COR-L47 (cell line): ENCODE measurements at places on chromosomes 3 and 15.

DNA sequence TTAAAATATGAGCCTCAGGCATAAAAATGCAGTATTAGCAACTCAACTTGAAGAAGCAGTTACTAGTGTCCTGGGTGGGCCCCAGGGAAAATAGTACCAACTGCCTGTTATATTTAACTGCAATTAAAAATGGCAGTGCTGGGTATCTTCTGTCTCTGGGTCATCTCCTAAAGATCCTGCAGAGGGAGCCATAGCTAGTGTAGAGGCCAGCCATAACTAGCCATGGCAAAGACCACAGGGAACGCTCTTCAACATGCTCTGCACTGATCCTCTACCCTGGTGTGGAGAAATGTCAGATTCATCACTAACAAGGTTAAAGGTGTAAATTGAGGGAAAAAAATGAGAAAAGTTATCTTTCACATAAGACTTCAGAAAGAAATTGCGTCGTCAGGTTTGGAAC lies 181.3 kb downstream of the SNRPN start:
- no peak for DNase-seq

DNA sequence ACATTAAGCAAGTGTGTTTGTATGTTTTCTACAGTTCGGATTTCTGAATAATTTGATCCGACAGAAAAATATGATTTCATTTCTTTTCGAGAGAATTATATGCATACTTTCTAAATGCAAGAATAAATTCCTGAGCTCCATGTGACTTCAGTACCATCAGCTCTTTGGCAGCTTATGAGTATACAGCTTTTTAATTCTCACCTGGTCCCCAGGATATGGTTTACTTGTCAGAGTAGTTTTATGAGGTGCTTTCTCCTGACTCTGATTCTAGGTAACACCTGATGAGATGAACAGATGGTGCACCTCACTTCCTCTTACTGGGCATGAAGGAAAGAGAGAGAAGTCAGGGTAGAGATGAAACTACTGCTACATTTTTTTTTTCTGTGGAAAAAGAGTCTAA lies 3.1 kb downstream of the HGD start:
- DNase-seq = no peak

- no peak for DNase-seq
Observed at GRCh38 chr3:107411056-107411455, 33.8 kb downstream of the CCDC54 start.

DNA sequence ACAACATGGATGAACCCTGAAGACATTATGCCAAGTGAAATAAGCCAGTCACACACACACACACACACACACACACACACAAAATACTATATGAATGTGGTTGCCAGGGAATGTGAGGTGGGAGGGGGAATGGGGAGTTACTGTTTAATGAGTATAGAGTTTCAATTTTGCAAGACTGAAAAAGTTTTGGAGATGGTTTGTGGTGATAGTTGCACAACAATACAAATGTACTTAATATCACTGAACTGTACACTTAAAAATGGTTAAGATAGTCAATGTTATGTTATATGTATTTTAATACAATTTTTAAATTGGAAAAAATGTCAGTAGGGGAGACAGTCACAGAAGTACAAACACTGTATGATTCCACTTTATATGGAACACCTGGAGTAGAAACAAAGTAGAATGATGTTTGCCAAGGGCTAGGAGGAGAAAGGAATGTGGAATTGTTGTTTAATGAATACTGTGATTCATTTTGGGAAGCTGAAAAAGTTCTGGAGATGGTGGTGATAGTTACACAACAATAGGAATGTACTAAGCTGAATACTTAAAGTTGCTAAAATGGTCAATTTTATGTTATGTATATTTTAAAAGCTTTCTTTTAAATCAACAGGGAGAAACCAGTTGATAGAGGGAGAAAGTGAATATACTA lies 76.6 kb downstream of the RPL39L start:
- DNase-seq = no peak

DNA sequence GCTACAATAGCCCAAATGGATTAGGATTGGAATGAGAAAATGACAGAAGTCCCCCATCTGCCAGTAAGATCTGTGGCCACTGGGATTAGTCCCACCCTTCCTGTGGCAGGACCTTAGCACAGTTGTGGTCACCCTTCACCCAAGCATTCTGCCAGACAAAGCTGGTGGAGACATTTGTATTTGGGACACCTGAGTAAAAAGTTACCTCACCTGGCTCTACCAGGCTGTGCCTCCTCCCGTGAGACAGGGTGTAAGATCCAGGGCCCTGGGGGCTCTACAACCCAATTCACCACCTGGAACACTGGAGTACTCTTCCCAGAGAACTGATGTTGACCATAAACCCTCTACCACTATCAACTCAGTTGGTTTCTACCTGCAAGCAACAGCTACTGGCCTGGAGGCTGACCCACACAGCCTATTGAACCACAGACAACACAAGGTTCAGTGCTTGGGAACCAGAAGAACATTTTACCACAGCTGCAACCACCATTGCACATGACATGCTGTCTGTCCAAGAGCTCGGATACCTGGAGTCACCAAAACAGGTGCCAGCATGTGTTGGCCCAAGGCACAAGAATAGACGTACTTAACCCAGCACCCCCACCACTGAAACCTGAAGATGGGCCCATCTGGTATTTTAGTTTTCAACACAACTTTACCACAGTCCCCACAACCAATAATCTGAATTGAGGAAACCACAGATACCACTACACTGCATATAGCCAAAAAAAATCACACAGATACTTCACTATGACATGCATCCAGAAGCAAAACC lies 1686.7 kb downstream of the SI start:
- DNase-seq = no peak

GRCh38 chr3:49803465-49804140 lies 542 bp downstream of the INKA1 start:
- no peak for DNase-seq

DNA sequence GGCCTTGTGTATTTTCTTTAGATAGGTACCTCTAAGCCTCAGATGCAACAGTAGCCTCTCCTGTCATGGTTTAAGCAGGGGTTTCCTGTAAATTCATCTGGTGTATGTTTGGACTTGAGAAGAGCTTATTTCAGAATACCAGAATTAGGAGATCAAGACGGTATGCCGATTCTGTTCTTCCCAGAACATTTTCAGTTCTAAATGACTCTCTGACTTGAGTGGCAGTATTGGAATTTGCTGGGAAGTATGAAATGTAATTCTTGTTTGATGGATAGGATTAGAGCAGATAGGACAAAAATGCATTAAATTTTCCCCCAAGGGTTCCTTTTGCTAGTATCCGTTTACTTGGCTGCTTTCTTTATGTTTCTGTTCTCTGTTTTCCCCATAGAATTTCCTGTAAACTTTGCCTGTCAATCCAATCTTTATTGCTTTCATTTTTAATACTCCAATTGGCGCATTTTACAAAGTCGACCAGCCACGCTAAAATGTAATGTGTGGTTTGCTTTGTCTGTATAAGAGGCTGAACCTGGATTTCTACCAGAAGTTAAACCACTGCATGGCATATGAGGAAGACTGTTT lies 612.2 kb downstream of the RBMS3 start:
- DNase-seq = no peak

DNA sequence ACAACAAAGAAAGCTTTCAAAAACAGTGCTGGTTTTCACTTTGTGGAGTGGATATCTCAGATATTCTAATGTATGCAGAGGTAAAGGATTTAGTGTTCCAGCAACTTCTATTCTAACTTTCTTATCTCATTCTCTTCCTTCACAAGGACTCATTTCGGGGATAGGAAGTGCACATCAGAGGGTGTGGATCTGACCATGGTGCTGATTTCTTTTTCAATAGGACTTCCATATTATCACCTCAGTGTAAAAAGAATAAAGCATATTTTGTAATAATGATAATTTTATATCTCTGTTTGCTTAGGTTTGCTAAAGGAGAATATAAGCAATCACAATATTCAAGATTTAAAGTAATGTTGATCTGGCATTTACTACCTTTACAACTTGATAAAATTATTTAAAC lies 12.5 kb upstream of the CADM2 start:
- DNase-seq = no peak

- DNase-seq = no peak
Observed at GRCh38 chr3:63532521-63532920, 120.0 kb upstream of the SNTN start.

- no peak for DNase-seq
Observed at GRCh38 chr3:101687142-101687931, 819 bp upstream of the RPL24 start.
